Right lobe of liver (tissue), 6 donors: ENCODE measurements at places on chromosomes 3 and 15. TPM values are rescaled to one million over a fixed set of nuclear protein-coding genes. Genes with fewer than 3 reads are reported as not detected.

GRCh38 chr3:135851201-135852081 lies 114.1 kb upstream of the PPP2R3A start:
- DNase-seq = no peak

GRCh38 chr3:55816794-55817576 lies 329.9 kb upstream of the WNT5A start:
- DNase-seq = no peak

GRCh38 chr3:36695769-36696137 lies 68.6 kb downstream of the DCLK3 start:
- DNase-seq = no peak

DNA sequence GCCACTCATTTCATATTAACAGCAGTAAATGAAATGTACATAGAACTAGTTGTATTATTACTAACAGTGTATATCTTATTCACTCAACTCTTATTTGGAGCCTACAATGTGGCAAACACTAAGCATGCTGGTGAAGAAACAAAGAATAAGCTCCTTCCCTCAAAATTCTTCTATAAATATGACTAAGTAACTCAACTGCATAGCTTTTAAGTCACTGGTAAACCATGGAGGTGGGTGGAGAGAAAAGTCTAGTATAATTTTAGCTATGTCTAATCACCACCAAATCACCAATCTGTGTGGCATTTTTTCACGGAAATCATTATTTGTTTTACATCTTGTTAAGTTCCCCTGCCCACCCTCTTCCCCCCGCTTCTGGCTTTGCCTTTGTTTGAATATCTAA lies 17.5 kb downstream of the COPS2 start:
- no peak for DNase-seq

- DNase-seq = no peak
These were observed 149.6 kb downstream of the CHDH start for GRCh38 chr3:53696401-53697172.

- DNase-seq = no peak
These were observed 50.9 kb upstream of the PARP14 start for GRCh38 chr3:122629763-122630162.

DNA sequence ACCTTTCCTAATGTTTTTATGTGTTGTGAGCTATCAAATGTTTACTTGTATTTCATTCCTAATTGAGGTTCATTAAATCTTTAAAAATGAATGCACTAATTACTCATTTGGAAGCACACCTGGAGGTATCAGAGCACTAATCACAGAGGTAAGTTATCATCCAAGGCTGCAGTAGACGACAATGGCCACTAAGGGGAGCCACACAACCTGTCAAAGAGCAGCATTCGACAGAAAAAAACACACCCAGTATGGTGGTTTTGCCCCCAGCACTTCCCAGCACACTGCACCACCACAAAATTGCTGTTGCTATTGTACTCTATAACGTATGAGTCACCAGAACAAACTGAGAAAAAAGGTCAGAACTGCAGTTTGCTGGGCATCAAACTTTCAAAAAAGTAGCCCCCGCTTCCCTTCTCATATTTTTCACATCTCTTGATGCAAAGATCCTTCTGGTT lies 205.9 kb upstream of the IGF1R start:
- no peak for DNase-seq

GRCh38 chr3:86951322-86951721 lies 39.6 kb downstream of the VGLL3 start:
- no peak for DNase-seq

DNA sequence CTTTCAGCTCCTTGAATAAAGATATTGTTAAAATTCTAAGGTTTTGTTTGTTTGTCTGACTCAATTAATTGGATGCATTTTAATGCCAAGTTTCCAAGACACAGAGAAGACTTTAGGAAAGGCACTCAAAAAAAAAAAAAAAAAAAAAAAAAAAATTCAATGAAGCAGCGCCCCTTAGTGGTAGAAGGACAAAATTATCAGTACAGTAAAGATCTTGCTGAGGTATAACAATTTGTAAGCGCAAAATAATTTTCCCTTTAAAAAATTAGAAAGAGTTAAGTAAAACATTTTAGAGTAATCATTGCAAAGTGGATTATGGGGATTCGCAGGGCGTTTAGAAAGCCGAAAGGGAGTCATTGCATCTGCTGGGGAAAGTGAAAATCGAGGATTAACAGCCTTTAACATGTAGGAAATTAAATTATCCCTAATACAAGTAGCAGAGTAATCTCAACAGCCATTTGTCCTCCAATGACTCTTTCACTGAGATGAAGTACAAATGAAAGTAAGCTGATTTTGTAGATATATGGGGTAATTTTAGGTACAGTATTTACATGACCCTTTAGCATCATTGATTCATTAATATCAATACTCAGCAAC lies 5.8 kb upstream of the DIS3L start:
- DNase-seq = no peak

GRCh38 chr15:52924630-52925029 lies 134.5 kb upstream of the ONECUT1 start:
- DNase-seq = no peak

DNA sequence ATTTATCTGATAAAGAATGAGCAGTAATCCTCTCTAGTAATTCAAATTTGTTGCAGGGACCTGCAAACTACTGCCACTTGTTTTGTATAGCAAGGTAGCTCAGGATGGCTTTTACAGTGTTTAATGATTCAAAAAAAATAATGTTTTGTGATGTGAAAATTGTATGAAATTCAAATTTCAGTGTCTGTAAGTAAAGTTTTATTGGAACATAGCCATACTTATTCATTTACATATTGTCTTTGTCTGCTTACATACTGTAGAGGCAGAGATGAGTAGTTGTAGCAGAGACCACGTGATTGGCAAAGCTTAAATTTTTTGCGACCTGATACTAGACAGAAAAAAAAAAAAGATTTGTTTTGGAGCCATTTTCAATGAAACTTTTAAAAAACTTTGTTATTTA lies 6.5 kb upstream of the UTS2B start:
- no peak for DNase-seq

DNA sequence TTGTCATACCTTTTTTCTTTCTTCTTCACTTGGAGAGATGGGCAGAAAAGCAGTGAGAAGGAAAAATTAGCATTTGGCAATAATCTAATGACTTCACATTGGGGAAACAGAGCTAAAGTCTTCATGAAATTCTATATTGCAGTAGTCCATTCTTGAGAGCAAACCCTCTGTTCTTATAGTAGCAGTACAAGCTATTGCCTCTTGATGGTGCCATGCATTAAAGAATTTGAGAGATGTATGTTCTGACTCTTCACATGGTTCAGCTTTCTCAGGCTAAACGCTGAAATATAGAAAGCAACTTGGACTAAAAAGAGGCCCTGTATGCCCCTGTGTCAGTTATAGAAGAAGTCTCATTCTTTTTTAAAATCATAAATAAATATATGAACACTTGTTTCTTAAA lies 36.0 kb downstream of the PHLDB2 start:
- DNase-seq = no peak

DNA sequence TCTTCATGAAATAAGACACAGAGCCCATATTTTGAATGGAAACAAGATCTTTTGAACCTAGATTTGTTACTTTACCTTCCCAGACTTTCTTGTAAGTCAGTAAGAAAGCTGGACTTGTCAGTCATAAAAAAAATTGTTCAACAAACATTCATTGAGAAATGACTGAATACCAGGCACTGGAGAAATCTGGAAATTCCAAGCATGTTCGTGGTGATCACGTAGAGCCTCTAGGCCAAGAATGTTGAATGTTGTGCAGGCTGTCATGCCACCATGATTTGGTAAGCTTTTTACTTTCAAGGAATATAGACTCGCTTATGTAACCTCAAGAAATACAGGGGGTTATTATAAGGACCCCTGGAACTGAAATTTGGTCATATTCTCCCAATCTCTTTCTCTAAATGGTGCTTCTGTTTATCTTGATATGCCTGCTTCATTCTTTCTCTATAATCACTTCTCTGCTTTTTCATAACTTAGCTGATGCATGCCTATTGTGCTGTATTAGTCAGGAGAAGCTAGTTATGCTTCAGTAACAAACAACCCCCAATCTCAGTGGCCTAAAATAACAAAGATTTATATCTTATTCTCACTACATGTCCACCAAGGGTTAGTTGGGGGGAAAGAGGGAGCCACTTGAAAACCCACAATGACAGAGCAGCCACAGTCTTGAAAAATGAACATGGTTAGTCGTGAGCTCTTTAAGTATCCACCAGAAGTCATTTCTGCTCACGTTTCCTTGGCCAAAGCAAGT lies 3.4 kb upstream of the TPM1 start:
- no peak for DNase-seq

DNA sequence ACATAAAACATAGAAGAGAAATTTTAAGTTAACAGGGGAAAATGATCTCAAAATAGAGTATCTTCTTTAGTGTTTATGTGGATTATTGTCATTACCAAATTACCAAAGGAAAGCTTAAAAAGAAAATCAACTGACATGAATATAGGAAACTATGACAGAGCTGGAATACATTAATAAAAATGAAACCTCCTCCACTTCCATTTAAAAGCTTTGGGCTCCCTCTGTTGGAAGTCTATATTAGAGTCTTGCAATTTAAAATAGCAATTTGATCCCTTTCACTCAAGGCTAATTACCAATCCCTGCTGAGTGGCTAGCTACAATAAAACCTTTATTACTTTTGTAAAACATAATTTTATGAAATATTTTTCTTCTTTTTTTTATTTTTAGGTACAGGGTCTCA lies 61.4 kb upstream of the IMPG2 start:
- DNase-seq = no peak

- no peak for DNase-seq
These were observed 42.4 kb upstream of the PPIB start for GRCh38 chr15:64205202-64205601.

DNA sequence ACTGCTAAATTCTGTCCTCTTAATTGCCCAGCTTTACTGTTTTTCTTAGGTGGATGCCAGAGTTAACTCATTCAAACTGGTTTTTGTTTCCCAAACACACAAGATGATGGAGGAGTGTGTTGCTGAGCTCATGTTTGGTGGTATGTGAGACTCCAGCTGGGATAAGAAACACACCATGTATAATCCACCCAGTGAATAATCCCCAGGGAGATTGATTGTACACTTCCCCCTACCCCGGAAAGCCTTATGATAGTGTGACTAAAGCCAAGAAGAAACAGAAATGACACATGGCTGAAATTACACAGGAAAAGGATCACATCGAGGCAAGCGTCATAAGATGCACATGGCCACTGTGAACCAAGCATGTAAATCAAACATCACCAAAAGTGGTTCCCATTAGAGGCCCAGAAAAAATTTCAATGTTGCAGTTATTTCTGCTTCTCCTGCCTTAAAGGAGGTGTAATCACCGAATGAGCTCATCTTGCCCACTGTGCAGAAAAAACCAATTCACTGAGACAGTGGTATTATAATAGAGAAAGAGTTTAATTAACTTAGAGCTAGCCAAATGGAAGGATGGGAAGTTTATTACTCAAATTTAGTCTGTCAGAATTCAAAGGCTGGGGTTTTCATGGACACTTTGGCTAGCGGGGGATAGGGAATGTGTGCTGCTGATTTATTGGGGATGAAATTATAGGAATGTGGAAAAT lies 56.7 kb upstream of the MAGI1 start:
- DNase-seq = no peak

DNA sequence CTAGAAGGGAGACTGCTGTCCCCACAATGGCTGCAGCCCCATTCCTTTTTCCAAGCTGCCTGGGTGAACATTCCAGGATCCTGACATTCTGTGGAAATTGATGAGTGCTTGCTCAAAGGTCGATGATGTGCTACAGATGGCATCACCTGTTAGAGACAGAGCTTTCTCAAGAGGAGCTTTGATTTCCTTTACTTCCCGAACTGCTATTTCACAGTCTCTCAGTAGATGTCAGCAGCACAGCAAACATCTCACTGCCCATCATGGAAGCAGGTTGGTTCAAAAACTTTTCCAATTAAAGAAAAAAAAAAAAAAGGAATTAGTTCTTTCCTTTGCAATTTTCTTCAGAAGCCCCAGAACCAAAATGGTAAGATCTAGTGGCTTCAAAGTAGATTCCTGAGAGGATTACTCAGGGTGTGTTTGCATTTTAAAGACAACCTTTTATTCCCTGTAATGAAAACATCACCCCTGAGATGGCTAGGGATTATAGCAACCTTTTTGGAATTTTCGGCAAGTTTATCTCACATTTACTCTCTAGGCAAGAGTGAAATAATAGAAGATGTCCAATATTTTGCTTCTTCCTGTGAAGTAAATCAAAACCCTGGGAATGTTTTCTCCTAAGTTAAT lies 44.8 kb downstream of the POLR2M start:
- DNase-seq = no peak

- DNase-seq = no peak
These were observed 73.4 kb upstream of the RBMS3 start for GRCh38 chr3:29207427-29207826.

GRCh38 chr15:75076277-75076676 lies 52.9 kb downstream of the PPCDC start:
- no peak for DNase-seq

DNA sequence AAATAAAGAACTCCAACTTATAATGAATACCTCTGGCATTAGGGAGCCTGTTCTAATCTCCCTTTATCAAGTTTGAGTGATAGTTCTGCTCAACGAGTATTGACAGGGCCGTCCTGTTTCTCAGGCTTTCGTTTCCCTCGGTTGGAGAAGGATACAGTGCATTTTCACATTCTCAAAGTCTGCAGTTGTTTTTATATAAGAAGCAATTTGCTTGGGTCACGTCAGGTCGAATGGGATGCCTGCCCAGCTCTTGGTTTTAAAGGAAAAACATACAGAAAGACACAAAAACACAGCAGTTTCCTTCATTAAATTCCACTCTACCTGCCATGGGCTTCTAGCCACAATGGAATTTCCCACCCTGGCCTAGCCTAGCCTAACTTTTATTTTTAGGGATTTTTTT lies 366.3 kb downstream of the TIGIT start:
- DNase-seq = no peak

DNA sequence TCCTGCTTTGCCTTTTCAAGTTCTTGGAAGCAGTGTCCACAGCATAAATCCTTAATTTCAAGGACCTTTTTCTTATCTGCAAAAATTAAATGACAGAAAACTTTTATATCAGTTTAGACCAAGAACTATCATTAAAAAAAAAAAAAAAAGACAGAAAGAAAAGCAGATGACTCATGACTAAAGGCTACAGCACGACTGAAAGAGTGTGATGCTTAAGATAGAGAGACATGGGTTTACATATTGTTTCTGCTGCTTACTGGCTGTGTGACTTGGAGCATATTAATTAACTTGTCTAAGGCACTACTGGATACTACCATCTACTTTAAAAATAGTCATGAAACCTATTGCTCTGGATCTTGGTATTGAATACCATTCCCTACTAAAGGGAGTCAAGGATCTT lies 62.3 kb downstream of the CEP152 start:
- no peak for DNase-seq

GRCh38 chr15:46389739-46390138 lies 754.9 kb downstream of the SQOR start:
- no peak for DNase-seq

GRCh38 chr15:55872471-55872870 lies 120.9 kb downstream of the NEDD4 start:
- no peak for DNase-seq

GRCh38 chr3:193831495-193832455 lies 238.8 kb downstream of the OPA1 start:
- DNase-seq = no peak

Gene RHOV
- not detected for total RNA-seq

Gene ECE2
- not detected for total RNA-seq

Gene GATA2
- total RNA-seq = 1.2 TPM

Gene IFRD2
- 64.2 TPM for total RNA-seq

Gene ABHD6
- total RNA-seq = 24.6 TPM

Gene RYK
- total RNA-seq = 16.6 TPM

Gene WDR5B
- total RNA-seq = 2.5 TPM
